ENCODE measurements at places on chromosomes 12 and 14. TPM values are rescaled to one million over a fixed set of nuclear protein-coding genes. Genes with fewer than 3 reads are reported as not detected.

DNA sequence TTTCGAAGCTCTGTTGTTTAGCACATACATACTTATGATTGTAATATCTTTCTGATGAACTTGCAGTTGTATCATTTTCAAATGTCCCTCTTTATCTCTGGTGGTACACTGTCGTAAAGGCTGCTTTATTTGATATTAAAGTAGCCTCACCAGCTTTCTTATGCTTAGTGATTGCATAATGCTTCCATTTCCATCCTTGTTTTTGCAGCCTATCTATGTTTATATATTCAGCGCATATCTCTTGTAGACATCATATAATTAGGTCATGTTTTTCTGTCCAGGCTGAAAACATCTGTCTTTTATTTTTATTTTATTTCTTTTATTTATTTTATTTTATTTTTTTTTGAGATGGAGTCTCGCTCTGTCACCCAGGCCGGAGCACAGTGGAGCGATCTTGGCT lies 34.6 kb downstream of the ACAD10 start:
- no peak overlapping the region for H3K4me3 ChIP-seq
- H3K27me3 ChIP-seq, result no peaks in the 10 kb centered on the region
- no peak overlapping the region for H3K27ac ChIP-seq
- H3K36me3 ChIP-seq, result no peaks in the 10 kb centered on the region

GRCh38 chr14:59254146-59254910 lies 65.9 kb downstream of the DAAM1 start:
- no peak overlapping the region for H3K4me3 ChIP-seq
- DNase-seq, result no peak
- peaks cover 14% of the 10 kb centered on the region for H3K4me1 ChIP-seq
- H3K36me3 ChIP-seq, result no peaks in the 10 kb centered on the region
- H3K27ac ChIP-seq, result no peak overlapping the region
- no peaks in the 10 kb centered on the region for H3K27me3 ChIP-seq

DNA sequence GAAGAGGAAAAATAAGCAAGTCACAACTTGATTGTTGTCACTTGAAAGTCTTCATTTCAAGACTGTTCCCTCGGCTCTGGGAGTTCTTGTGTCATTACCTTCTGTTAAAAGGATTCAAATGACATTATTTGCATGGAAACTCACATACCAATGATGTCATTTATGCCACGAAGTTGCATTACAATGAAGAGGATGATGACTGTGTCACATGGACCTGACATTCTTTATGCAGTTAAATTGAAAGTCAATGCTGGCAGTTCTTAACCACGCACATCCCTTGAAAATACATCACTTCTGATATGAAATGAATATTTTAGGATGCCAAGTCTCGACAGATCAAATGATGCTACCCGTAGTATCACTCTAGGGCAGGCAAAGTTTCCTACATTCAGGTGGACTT lies 1069.5 kb downstream of the VRK1 start:
- no peak overlapping the region for H3K27ac ChIP-seq
- H3K27me3 ChIP-seq, result peaks cover 14% of the 10 kb centered on the region
- H3K4me1 ChIP-seq, result no peaks in the 10 kb centered on the region
- no peak overlapping the region for H3K4me3 ChIP-seq
- no peak for DNase-seq

GRCh38 chr12:111850526-111850925 lies 8.5 kb downstream of the MAPKAPK5 start:
- H3K4me3 ChIP-seq, result no peak overlapping the region
- no peak for DNase-seq
- H3K27ac ChIP-seq, result no peak overlapping the region
- H3K36me3 ChIP-seq, result peaks cover 5% of the 10 kb centered on the region
- H3K27me3 ChIP-seq, result no peaks in the 10 kb centered on the region

DNA sequence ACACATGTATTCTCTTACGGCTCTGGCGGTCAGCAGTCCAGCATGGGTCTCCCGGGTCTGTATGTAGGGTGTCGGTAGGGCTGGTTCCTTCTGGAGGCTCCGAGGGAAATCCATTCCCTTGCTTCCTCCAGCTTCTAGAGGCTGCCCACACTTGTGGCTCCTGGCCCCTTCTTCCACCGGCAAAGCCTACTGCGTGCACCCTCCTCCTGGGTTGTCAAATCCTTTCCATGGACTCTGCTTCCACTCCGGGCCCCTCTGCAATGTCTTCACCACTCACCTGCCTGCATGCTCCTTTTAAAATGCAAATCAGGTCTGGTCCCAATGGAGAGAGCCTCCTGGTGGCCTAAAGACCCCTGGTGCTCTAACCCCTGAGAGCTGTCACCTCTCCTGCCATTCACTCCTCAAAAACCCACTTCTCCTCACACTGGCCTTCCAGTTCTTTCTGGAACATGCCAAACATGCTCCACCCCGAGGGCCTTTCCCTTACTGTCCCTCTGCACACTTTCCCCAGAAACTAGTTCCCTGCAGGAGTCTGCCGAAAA lies 108.5 kb downstream of the DICER1 start:
- no peak overlapping the region for H3K27ac ChIP-seq
- DNase-seq, result peak; percentile 22
- no peaks in the 10 kb centered on the region for H3K4me1 ChIP-seq
- no peak overlapping the region for H3K4me3 ChIP-seq

The WNT1 gene
- total RNA-seq, result not detected

DNA sequence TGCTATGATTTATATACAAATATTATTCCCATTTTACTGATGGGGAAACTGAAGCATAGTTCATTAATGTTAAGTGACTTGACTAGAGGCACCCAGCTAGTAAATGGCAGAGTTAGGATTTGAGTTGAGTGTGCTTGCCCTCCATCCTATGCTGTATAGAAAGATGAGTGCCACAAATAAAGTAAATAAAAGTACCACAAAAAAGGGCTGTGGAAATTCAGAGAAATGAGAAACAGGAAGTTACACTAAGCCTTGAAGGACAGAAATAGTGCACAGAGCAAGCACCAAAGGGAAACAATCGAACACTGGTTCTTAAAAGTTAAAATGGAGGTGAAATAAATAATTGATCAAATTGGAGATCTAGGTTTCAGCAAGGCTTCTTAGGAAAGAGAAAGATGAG lies 9.2 kb upstream of the ABCD2 start:
- H3K36me3 ChIP-seq, result no peaks in the 10 kb centered on the region
- H3K27ac ChIP-seq, result peak overlapping the region; percentile 79
- DNase-seq, result no peak
- H3K27me3 ChIP-seq, result no peaks in the 10 kb centered on the region
- H3K4me3 ChIP-seq, result peak overlapping the region; percentile 76

- H3K27me3 ChIP-seq, result no peaks in the 10 kb centered on the region
- H3K4me1 ChIP-seq, result no peaks in the 10 kb centered on the region
- no peak for DNase-seq
- no peaks in the 10 kb centered on the region for H3K36me3 ChIP-seq
- no peak overlapping the region for H3K4me3 ChIP-seq
Measured at GRCh38 chr14:68547305-68548193, 245.3 kb downstream of the ZFP36L1 start.
